ENCODE measurements at places on chromosomes 2 and 18.

GRCh38 chr2:98805412-98806171, 74.7 kb upstream of the MGAT4A start:
- peak; percentile 69 for DNase-seq

GRCh38 chr2:106159866-106160785, 34.0 kb downstream of the UXS1 start:
- no peak for DNase-seq

DNA sequence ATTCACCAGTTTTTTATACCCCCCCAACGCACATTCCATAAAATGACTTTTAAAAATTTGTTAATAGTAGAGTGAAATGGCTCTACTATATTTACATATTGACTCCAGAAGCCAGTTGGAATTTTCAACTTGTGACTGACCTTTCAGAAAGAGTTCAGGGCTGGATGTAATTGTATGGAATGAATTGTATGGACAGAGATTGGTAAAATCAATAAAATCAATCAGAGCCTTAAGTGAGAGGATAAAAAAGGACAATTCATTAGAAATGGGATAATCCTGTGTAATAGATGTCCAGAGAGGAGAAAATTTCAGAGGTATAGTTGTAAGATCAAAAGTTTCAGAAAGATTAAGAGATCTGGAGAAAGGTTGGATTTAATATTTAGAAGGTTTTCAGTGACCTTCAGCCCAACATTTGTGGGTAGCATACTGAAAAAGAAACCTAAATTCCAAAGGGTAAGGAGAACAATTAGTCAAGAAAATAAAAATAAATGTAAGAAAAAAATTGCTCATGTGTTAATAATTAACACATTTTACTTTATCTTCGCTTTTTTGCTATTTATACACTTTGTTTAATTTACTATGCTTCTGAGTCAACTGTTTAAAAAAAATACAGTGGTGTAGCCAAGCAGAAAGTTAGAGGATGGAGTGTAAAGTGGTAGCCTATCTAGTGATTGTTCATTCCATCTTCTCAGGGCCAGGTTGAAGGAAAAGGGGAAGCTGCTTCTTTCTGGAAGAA, 385.4 kb upstream of the TMEFF2 start:
- no peak for DNase-seq

- DNase-seq, result no peak
Observed at GRCh38 chr2:40579247-40579646, 127.4 kb upstream of the SLC8A1 start.

DNA sequence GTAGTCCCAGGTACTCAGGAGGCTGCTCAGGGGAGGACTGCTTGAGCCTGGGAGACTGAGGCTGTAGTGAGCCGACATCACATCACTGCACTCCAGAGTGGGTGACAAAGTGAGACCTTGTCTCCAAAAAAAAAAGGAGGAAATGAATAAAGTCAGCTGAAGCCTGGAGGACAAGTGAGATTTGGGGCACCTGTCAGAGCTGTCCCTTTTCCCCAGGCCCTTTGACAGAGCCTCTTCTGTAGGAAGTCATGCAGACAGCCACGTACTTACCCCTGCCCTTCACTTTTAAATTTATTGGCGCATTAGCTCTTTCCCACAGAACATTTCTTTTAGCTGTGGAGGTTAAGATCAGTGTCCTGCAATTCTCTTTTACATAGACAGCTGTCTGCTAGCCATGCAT, 151.0 kb upstream of the DNMT3A start:
- DNase-seq, result no peak

DNA sequence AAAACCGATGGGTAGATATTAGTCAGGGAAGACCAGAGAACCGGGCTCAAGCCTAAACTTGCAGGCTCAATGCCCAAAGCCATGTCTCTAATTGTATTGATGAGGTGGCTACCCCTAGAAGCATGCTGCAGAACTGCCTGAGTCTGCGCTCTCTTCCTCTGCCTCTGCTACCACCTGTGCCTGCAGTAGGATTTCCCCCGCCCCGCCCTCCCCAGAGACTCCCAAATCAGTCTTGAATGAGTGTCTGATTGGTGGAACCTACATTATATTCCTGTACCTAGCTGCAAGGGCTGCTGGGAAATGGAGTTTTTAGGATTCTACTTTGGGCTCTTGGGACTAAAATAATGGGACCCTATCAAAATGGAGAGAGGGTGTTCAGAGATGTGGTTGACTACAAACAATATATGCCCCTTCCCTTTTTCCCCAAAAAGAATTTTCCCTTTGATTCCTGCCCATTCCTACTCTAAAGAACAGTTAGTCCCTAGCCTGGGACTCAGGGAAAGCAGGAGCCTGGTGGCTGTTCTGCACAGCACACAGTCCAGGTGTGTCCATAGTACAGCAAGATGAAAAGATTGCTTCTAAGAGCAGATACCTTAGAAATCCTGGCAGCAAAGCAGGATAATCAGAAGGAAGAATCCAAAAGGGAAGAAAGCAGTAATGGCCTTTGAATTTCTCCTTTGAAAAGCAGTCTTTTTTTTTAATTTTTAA, 12.5 kb downstream of the GRP start:
- no peak for DNase-seq

- no peak for DNase-seq
Observed at GRCh38 chr2:59930430-59930829, 623.0 kb downstream of the BCL11A start.

DNA sequence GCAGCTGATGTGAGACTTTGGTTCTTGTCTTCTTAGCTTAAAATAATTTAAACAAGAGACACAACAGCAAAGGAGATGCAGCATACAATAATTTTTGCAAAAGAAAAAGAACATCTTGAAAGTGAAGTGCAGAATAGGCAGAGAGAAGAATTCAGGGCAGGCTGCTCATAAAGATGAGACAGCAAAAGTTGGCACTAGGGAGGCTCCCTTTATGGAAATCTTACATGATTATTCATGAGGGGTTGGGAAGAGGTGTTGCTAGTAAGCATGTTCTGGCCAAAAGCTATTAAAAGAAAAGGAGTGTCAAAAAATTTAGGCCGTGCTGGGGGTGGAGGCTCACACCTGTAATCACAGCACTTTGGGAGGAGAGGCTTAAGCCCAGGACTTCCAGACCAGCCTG, 4.2 kb upstream of the ALPP start:
- DNase-seq, result no peak

GRCh38 chr18:404061-404636, 96.4 kb downstream of the COLEC12 start:
- no peak for DNase-seq

- DNase-seq, result no peak
Observed at GRCh38 chr2:128625421-128625820, 306.8 kb upstream of the HS6ST1 start.

DNA sequence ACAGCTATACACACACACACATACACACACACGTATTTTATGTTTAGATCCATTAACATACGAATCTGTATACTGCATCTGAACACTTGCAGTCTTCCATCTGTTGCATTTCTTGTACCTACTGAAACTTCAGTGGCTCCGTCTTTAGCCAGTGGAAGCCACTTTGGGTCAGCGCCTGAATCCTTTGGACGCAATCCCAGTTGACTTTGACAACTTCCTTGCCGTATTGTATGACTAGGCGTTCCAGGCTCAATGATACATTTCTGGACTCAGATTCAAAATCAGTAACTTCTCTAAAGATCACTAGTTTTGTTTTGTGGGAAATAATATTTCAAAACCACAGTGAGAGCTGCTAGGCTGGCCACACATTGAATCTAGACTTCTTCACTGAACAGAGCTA, 101.5 kb upstream of the GPC1 start:
- DNase-seq, result no peak

GRCh38 chr2:207525296-207525695, 4.5 kb upstream of the CREB1 start:
- no peak for DNase-seq

DNA sequence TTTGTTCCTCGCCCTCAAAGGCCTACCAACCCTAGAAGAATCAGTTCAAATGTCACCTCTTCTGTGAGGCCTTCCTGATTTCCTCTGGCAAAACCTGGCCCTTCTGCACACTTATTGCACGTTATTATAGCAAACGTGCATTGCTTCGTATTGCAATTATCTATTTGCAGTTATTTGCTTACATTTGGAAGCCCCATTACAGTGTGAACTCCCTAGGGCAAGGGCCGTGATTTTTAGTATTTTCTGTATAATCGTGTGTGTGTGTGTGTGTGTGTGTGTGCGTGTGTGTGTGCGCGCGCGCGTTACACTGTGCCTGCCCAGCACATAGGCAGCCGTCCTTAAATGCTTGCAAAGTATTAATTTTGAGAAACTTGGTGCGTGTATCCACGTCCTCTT, 460 bp upstream of the SEMA4F start:
- no peak for DNase-seq

DNA sequence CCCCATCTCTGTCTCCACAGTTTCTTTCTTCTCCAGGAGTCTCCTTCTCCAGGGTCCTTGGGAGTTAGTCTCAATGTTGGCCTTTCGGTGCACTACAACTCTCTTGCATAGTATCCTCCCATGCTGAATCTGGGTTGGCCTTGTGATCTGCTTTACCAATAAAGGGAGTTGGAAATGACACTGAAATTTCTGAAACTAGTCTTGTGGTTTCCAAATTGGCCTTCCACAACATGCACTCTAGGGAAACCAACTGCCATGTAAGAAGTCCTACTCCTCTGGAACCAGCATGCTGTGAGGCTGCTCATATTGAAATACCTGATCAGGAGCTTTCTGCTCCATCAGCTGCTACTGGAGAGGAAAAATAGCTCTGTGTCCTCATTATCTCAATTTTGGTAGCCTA, 9.9 kb upstream of the ABHD3 start:
- DNase-seq, result no peak

DNA sequence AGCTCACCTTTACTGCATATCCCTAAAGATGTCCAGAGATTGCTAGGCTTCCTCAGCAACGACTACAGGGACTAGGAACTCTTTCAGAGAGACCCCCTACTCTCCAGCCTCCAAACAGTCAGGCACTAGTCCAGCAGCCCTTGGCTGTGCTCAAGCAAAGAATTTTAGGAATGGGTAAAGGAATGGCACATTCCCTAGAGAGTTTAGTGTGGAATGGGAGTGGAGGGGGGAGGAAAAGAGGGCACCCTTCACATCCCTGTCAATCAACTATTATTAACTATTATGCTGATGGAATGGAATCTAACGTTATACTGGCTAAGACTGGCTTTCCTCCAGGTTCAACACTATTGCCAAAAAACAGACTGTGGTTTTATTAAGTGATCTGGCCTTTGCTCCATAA, 64.8 kb downstream of the IKZF2 start:
- no peak for DNase-seq

GRCh38 chr2:14306268-14306861, 326.2 kb upstream of the LRATD1 start:
- DNase-seq, result no peak

DNA sequence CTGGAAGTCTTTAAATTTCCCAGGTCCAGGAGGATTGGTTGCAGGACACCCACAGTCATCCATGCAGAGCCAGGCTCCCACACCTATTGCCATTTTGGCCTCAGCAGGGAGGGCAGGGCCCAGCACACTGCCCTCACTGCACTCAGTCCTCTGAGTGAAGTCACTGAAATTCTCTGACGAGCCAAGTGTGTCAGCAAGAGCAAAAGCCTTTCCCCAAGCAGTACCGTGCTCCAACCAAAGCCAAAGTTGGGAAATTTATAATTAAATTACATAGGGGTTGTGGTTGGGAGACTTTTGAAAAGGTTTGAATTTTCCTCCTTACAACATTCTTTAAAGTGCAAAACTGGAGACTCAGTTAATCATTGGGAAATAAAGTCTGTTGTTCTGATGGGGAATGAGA, 98.5 kb upstream of the CD226 start:
- no peak for DNase-seq

DNA sequence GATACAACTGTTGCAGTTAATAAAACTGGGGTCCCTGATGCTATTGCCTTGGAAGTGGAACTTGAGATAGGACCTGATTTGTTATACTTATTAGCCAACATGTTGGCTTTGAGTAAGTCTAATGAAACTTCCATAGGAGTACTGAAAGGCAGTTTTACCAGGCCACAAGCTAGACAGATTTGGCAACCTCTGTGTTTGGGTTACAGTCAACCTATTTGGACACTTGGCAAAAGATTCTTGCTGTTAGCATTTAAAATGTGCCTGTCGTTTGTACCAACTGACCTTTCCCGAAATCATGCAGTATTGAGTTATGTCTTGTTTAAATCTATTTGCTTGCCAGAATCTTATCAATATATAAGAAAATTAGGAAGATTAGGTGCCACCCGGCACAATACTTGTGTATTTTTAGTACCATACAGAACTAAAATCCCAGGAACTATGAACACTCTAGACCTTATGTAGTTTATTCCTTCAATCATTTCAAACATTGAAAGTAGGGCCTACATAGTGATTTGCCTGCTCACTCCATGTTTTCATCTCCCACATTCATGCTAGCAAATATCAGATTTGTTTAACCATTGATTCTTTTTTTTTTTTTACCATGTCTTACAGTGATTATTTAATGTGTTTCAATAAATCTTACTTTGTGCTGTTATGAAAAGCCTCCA, 35.5 kb upstream of the UPP2 start:
- no peak for DNase-seq

GRCh38 chr2:64626146-64626809, 27.4 kb downstream of the SERTAD2 start:
- DNase-seq, result no peak

GRCh38 chr18:54148678-54149077, 75.8 kb downstream of the MBD2 start:
- DNase-seq, result no peak

DNA sequence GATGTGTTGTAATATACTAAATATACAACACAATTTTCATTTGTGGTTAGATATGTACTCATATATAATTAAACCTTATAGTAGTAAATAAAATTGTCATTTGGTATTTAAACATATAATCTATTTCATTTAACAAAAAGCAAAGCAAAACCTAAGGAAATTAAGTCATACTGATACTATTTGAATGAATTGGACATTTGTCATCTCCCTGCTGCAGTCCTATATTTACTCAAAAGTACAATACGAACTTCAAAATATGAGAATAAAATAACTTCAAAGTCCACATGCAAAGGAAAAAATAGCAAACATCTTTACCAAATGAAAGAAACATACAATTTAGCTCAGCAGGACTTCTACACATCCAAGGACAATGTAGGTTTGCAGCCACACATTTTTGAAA, 11.8 kb upstream of the HAT1 start:
- DNase-seq, result no peak

DNA sequence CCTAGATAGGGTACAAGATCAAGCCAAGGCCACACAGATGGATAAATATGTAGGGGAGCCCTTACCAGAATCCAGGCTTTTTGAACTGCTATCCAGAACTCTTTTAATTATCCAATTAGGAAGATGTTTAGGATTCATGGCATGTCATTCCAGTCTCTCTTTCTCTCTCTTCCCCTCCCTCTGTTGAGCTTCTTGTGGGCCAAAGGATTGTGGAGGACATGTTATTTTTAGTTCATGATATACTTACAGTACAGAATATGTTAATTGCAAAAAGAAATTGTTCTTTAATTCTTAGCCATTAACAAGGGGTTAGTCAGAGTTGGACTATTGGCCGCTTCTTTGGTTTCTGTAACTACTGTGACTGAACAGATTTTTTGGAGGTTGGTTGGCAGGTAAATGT, 113.0 kb downstream of the SETBP1 start:
- no peak for DNase-seq

Measured in HT1080 (cell line).